CD4-positive, alpha-beta T cell treated with Interleukin-12 subunit alpha and Interleukin-12 subunit beta, for 1 hour (primary cell): ENCODE measurements at places on chromosomes 11 and 22.

DNA sequence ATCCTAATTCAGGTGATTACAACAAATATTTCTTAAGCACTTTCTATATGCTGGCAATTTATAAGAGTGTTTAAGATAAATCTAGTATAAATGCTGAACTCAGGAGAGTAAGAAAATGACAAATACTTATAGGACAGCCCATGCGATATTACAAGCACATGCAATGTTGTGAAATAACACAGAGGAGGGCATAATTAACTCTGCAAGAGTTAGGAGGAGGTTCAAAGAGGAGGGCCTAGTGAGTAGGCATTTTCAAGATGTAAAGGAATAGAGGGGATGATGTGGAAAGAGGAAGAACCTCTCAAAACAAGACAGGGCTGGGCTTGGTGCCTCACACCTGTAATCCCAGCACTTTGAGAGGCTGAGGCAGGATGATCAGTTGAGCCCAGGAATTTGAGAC lies 37.1 kb upstream of the IL17RA start:
- DNase-seq, result no peak

DNA sequence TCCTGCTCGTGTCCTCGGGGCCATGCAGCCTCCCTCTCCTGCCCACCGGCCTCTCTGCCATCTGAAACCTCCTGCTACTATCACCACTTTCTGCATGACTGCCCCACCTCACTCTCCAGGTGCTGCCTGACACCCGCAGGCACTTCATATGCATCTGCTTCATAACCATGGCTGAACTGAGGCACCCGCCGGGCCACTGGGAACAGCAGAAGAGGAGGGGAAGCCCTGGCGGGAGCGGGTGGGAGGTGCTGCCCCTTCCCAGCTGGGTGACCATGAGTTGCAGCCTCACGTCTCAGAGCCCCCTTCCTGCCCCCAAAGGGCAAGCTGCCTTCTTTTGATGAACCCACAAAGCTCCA lies 21.7 kb upstream of the PICK1 start:
- no peak for DNase-seq

DNA sequence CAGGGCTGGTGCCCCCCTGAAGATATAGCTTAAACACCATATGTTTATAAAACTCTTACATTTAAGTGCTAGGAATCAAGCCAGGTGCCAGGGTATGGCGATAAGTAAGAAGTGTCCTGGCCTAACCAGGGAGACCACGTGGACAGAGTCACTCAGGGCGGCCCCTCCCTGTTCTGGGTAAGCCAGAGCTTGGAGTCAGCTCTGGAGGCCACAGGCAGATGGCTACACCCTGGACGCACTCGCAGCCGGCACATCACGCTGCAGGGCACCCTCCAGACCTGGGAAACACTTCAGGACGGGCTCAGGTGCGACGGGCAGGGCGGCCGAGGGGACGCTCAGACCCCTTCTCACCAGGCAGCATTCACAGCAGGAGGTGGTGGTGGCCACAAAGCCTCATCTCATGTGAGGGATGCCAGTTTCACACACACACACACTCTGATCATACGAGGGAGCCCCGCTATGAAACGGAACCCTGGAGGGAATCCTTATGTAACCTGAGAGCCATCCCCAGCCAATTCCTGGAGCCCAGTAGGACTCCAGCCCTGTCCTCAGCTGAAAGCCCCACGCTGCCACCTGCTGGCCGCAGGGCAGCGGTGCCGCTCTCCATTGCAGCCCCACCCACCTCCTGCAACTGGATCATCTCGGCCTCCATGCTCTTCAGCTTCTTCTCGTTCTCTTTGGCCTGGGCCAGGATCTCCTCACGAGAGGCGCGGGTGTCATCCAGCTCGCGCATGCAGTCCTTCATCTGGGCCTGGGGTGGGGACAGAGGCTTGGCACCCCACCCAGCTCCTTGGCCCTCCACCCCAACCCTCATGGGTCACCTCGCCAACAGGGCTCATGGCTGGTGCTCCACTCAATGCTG lies 33.4 kb downstream of the APOL1 start:
- peak; percentile 63 for DNase-seq

GRCh38 chr11:32210556-32210955 lies 119.7 kb downstream of the RCN1 start:
- no peak for DNase-seq

GRCh38 chr11:35111161-35112055 lies 27.6 kb upstream of the CD44 start:
- DNase-seq, result no peak

- no peak for DNase-seq
These were observed 63.4 kb downstream of the CD6 start for GRCh38 chr11:61034704-61035525.
